ENCODE measurements at places on chromosomes 2 and 18.

GRCh38 chr2:204542982-204543608 lies 2.2 kb upstream of the PARD3B start:
- DNase-seq, result no peak

GRCh38 chr2:19863303-19864041 lies 38.3 kb downstream of the TTC32 start:
- DNase-seq, result peak; percentile 70

GRCh38 chr2:130806370-130806769 lies 30.3 kb upstream of the ARHGEF4 start:
- DNase-seq, result no peak

DNA sequence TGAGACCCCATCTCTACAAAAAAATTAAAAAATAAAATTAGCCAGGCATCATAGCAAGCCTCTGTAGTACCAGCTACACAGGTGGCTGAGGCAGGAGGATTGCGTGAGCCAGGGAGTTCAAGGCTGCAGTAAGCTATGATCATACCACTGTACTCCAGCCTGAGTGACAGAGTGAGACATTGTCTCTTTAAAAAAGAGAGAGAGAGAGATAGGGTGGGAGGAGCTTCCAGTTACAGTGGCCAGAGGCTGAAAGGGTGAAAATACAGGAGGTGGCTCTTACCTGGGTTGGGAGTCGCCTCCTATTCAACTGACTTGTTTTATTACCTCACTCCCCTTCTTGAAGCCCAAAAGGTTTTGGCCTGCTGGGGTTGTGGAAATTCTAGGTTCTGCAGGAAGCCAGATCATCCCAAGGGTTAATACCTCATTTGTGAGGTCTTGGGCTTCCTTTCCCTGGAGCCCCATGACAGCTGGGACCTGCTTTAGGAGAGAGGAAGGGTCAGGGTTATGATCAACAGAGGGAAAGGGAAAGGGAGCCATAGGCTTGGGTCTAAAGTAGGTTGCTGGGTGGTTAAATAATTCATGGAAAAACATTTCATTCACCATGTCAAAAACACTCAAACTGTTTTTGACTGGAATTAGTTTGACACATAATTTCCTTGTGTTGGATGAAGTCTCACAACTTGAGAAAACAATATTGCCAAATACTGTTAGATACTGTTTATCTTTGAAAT lies 17.4 kb downstream of the DYNC2LI1 start:
- DNase-seq, result no peak

GRCh38 chr2:199457147-199458008 lies at the start of gene SATB2:
SATB2 (minus strand) TSS chr2:199457939; CDS start chr2:199456037, 1,902 bp downstream.
- peak; percentile 46 for DNase-seq

DNA sequence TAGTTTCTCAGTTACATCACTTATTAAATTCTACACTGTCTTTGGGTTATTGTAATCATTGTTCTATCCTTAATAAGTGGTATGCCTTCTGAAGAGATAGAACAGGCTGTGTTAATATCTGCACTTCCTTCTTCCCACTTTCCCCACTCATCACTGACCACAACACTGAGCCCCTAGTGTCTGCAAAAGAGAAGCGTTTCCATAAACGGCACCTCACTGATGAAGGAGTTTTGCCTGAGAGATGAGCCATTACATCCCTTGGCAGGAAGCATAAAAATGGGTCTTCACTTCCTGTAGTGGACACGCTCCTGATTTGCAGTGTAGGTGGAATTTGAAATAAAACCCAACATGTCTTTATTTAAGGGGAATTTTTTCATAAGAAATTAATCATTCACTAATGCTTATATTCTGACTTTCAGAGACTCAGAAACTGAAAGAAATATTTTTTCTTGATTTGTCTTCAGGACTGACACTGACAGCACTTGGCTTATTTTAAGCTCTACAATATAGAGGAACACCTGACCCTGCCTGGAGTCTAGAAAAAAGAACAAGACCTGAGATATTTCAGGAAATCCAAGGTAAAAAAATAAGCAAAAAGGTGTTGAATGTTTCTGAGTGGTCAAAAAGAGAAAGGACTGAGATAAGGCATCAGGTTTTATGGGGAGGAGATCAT lies 275.3 kb downstream of the RAD51AP2 start:
- no peak for DNase-seq

DNA sequence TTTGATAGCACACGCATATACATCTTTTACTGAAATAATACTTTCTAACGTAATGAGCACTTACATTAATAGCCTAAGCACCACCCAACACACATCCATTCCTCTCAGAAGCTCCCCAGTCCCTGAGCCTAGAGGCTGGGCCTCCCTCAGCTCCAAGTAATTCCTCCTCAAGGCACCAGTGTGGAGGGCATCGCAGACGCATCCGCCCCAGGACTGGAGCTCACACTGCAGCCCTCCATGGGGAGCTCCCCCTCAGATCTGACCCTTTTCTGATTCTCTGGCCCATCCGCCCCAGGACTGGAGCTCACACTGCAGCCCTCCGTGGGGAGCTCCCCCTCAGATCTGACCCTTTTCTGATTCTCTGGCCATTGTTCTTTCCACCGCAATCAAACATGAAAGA lies 60.4 kb upstream of the SNTG2 start:
- no peak for DNase-seq

DNA sequence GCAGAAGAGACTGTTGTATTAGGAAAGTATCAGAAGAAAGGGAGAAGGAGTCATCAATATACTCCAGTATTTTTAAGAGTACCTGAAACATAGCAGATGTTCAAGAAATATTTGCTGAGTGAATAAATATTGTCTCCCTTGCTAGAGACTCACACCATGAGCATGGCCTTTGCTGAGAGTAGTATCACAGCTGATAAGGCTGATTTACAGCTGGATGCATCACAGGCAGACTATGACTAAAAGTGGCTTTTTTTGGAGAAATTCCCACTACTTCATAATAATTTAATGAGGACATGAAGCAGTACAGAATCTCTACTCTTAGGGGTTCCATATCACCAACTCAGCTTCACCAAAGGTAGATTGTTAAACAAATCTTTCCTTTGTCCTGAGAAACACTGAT lies 373.3 kb downstream of the RBM43 start:
- no peak for DNase-seq

- DNase-seq, result no peak
These were observed 130.9 kb downstream of the TPGS2 start for GRCh38 chr18:36697905-36698304.

GRCh38 chr2:182391443-182391842 lies 35.4 kb downstream of the PDE1A start:
- no peak for DNase-seq

DNA sequence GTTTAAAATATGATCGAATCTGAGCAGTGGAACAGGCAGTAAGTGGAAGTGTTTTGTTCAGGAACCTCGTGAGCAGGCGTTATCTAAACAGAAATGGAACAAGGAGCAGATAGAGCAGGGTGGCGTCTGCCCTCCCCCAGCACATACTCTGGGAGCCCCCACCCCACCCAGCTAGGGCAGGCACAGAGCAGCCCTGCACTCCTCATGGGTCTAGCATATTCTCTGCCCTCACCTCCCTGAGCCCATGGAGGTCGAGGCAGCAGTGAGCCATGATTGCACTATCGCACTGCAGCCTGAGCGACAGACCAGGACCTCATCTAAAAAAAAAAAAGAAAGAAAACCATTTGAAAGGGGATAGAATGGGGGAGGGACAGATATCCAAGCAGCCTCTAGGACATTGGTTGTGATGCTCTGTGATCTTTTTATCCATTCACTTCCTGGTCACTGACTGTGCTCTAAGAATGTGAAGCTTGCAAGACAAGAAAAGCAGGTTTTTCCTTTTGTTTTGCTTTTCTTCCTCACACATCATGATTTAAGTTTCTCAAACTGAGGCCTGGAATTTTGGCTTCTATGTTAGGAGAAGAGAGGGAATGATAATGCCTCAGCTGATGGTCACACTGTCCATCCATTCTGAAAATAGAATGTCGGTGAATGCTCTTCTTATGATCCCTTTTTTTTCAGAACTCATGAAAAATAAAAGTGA lies 3.1 kb downstream of the MLPH start:
- no peak for DNase-seq

DNA sequence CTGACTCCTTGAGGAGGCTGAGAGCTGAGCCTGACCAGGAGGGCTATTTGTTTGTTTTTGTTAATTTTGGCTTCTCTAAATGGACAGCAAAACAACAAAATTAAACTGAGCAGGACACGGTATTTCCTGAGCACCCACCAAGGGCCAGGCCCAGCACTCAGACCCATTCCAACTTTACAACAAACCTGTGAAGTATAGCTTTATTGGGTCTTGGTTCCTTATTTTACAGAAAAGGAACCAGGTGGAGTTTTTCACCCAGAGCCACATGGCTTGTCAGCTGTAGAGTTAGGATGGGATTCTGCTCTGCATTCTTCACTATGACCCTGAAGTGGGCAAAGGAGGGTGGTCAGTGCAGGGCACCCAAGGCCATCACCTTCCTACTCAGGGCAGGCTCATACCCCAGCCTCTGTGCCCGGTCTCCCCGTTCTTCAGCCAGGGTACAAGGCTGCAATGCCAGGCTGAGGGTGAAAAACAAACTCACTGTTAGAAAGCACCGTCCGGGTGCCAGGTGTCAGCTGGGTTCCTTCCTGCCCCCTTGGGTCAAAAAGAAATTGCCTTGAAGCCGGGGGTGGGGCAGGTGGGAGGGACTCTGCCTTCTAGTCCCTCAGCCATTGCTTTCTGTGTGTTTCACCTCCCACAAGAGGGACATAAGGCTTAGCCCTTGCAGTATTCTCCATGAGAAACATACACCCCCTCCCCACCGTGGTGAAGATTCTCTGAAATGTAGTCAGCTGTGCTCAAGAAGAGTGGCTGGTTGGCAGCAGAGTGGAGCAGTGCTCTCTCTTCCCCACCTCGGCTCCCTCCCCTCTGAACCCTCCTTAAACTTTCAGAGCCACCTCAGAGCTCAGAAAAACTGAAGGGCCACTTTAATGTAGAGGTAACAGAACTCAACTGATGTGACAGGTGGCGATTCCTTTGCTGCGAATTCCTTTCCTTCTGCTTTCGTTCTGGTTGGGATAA lies 2.2 kb downstream of the PSD4 start:
- no peak for DNase-seq

GRCh38 chr18:79934311-79935097 lies 16.9 kb downstream of the SLC66A2 start:
- no peak for DNase-seq

- no peak for DNase-seq
These were observed 1283.2 kb upstream of the NXPH2 start for GRCh38 chr2:140063356-140063755.

DNA sequence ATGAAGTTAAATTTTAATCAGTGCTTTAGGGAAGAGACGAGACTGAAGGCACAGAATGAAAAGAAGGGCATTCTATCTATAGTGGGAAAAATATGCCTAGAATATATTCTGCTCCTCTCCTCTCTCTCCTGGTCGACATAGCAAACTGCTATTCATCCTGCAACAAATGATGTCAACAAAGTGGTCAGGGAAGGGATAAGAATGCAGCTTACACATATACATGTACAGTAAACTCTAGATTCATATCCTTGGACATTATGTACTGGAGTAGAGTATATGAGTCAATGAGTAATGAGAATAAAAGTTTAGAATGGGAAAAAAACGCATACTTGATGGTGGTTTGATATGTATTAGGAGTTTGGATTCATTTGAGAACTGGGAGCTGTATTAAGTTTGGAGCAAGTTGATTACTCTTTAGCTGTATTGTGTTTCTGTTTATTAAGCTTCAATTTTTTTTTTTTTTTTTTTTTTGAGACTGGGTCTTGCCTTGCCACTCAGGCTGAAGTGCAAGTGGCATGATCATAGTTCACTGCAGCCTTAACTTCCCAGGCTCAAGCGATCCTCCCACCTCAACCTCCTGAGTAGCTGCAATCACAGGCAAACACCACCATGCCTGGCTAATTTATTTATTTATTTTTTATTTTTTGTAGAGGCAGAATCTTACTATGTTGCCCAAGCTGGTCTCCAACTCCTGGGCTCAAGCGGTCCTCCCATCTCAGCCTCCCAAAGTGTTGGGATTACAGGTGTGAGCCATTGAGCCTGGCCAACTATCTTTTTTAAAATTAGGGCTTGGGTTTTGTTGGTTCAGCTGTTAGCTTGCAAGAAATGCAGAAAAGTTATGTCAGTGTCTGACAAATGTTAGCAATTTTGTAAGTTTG lies 53.8 kb downstream of the STAT1 start:
- no peak for DNase-seq

DNA sequence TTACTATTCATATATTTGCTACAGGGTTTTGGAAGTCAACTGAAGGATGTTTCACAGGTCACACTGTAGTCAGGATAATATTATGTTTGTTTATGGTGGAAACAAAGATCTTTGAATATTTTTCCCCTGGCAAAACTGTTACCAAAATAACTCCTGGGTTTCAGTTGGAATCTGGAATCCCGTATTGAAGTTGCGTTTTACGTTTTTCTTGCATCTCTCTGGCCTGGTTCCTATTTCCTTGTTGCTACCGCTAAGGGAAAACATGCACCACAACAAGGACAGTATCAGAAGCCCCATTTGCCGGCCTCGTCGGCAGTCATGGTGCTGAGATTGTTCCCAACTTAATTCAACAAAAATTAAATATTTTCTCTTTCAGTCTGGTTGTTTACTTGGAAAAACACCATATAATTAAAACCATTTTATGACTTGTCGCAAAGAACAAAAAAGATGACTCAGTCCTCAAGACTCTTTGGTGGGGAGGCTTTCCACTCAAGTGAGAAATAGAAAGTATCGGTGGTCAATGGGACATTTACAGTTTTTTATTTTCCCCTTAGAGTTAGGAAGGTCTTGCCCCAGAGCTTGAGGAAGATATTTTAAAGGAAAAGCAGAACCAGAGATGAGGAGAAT lies 42.3 kb downstream of the EN1 start:
- DNase-seq, result no peak

- DNase-seq, result peak; percentile 48
These were observed 10.1 kb downstream of the CYP26B1 start for GRCh38 chr2:72137498-72138010.

DNA sequence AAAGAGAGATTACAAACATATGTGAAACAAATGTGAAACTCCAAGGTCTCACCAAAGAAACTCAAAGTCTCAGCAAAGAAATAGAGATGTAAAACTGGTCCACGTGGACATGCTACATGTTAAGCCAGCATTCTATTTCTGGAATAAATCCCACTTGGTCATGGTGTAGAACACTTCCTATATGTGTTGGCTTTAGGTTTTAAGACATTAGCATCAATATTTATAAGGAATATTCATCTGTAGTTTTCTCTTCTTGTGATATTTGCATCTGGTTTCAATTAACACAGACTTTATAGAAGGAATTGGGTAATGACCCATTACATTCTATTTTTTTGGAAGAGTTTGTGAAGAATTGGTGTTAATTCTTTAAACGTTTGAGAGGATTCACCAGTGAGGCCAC lies 133.1 kb downstream of the COPS8 start:
- no peak for DNase-seq

GRCh38 chr2:134504586-134505336 lies 214.0 kb downstream of the TMEM163 start:
- DNase-seq, result no peak

DNA sequence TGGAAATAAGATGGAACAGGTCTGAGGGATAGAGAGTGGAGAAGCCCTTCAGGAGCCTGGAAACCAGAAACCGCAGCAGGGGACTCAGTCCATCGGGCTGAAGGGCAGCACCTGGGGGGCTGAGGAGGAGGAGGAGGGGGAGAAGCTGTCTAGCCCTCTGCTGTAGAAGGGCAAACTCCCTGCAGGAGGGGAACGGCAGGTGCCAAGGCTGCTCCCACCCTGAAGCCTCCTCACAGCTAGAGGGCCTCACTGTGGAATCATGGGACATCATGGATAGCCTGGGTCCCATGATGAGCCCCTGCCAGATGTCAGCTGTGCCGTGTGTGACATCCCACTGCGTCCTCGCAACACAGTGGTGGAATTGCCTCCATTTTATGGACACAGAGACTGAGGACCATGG lies 435 bp downstream of the MYO7B start:
- DNase-seq, result no peak

- DNase-seq, result no peak
These were observed 20.6 kb downstream of the CEP192 start for GRCh38 chr18:13011719-13012118.

All from BE2C (cell line).